ENCODE measurements at places on chromosomes 6 and 20.

- DNase-seq, result peak; percentile 61
Measured at GRCh38 chr6:156776840-156777576, at the start of gene ARID1B. ARID1B (plus strand) TSS chr6:156777378; CDS start chr6:156777681, 303 bp downstream.

GRCh38 chr20:32930701-32931100 is 72.0 kb downstream of the EFCAB8 start:
- DNase-seq, result no peak

DNA sequence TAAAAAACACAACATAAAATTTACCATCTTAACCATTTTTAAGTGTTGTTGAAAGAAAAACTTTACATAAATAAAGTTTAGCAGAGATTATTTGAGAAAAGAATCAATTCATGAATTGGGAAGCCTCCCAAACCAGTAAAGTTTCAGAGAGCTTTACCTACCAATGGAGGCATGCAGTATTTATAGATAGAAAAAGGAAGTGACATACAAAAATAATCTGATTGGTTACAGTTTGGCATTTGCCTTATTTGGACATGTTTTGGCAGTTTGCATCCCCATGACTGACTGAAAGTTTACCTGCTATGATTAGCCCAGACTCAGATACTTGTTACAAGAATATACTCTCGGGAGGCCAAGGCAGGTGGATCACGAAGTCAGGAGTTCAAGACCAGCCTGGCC is 3.7 kb upstream of the CMTR1 start:
- no peak for DNase-seq

DNA sequence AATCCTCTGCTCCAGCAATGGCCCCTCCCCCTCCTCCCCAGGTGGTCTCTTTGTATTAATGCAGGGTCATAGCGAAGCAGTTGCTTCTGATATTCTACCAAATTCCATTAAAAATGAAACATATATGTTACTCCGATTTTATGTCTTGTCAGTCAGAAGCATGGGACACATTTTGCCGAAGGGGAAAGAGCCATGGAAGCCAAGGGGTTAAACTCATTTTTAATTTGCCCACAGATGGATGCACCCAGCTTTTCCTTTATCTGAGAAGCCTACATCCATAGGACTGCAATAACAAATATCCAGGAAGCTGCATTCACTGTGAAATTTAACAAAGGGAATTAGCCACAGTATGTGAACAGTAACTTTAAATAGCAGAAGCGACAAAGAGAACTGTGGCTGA is 688.2 kb downstream of the QKI start:
- no peak for DNase-seq

DNA sequence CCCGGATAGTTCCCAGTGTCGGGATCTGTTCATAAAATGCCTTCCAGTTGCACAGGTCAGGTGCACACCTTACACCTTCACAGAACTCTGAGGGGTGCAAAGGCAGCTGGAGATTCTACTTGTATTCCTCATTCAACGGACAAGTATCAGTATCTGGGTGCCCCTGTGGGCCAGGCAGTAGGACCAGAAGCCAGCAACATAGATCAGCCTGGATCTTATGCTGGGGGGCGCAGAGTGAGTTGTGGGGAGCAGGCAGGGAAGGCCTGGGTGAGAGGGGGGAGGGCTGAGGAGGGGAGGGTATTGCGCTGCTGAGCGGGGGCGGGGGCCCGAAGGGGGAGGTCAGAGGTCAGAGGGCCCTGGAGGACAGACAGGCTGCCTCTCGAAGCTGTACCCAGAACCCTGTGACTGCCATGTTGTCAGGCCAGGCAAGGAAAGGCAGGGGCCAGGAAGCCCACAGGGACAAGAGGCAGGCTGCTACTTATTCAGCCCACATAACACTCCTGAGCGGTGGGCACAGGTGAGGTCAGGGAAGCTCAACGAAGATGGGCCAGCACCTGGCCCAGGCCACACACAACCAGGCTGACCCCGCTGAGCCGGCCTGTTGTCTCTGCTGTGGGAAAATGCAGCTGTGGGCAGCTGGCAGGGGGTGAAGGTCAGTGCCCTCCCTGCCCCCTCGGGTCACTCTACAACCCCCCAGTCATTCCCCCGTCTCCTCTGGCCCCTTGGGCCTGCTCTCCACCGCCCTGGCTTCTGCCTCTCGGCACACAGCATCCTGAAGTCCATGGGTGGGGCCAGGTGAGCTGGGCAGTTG is 1.1 kb downstream of the OPRL1 start:
- no peak for DNase-seq

DNA sequence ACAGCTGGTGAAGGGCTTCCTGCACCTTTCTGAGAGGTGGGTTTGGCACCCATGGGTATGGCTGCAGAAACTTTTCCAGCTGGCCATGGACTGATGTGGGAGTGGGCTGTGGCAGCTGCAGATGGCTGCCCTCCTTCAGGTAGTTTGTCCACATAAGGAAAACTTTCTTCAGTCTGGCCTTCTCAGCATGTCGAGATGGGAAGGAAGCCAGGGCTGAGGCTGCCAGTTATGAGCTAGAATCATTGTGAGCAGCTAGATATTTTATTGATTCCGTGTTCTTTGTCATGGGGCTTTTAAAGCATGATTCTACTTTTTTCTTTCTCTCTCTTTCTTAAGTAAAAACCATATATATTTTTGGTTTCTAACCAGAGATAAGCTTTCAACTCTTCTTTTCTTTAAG is 16.6 kb downstream of the NKX2-4 start:
- no peak for DNase-seq

DNA sequence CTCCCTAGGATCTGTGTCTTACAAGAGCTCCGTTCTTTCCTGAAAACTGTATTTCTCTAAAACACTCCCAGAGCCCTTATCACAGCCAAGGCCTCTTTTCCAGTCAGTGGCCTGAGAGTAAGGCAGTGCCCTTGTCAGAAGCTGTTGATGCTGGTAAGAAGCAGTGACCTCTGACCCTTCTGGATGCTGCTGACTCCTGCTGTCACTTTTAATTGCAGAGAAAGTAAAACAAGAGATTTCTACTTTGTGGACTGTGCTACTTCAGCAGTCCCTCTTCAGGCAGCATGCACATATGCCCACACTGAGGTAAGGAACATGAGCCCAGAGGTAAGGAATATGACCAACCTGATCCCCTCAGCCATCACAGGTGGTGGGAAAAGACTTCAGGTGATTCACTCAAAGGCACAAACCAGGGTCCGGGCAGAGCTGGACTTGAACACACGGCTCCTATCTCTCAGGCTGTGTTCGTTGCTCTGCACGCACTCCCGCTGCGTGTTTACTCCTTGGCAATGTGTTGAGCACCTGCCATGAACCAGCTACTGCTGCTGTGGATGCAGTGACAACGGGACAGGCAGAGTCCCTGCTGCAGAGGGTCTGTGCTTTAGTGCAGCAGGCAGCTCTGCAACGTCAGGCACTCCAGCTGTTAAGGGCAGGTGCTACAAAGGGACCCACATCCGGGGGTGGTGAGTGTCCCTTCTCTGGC is 201.9 kb upstream of the CST7 start:
- DNase-seq, result no peak

DNA sequence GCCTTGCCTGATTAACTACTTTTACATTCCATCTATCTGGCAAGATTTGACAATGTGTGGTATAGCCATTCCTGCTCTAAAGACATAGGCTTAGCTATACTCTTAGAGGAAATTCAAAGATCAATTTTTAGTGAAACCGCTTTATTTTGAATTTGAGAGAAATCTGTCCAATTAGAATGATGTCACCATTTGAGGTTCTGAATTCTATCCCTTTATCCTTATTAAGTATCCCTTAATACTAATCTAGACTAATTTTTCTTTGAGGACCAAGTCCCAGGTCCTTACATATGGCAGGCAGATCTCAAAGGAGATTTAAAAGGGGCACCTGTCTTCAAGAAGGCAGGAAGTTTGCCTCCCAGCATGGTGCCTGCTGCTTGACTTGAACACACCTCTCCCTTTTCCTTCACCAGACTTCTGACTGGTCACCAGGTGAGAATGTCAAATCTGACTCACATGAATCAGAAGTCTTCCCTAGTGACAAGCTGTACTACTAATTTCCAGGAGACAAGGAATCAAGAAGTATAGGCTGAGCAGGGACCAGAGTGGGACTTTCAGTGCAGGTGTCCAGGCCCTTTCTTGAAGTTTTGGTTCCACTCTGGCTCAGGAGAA is 15.0 kb upstream of the MRAP2 start:
- no peak for DNase-seq

DNA sequence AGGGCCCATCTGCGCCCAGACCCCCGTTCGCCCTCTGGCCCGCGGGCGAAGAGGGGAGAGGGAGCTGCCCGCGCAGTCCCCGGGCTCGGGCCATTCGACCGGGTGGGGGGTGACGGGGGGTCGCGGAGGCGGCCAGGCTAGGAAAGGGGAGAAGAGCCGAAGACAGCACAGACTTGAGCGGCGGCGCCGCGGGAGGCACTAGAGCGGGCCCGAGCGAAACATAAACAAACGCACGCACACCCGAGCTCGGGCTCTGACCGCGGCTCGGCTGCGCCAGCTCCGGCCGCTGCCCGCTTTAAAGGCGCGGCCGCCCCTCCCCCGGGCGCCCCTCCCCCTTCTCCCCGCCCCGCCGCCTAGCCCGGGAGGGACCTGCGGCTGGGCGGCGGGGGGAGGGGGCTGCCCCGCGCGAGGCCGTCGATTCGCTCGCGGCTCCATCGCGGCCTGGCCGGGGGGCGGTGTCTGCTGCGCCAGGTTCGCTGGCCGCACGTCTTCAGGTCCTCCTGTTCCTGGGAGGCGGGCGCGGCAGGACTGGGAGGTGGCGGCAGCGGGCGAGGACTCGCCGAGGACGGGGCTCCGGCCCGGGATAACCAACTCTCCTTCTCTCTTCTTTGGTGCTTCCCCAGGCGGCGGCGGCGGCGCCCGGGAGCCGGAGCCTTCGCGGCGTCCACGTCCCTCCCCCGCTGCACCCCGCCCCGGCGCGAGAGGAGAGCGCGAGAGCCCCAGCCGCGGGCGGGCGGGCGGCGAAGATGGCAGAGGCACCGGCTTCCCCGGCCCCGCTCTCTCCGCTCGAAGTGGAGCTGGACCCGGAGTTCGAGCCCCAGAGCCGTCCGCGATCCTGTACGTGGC is at the start of gene FOXO3:
FOXO3 (plus strand) TSS at position 455 of the 846 bp plus-strand sequence; CDS start at position 747, 292 bp downstream.
- peak; percentile 49 for DNase-seq

- no peak for DNase-seq
Measured at GRCh38 chr6:121499666-121500065, 64.2 kb downstream of the GJA1 start.

DNA sequence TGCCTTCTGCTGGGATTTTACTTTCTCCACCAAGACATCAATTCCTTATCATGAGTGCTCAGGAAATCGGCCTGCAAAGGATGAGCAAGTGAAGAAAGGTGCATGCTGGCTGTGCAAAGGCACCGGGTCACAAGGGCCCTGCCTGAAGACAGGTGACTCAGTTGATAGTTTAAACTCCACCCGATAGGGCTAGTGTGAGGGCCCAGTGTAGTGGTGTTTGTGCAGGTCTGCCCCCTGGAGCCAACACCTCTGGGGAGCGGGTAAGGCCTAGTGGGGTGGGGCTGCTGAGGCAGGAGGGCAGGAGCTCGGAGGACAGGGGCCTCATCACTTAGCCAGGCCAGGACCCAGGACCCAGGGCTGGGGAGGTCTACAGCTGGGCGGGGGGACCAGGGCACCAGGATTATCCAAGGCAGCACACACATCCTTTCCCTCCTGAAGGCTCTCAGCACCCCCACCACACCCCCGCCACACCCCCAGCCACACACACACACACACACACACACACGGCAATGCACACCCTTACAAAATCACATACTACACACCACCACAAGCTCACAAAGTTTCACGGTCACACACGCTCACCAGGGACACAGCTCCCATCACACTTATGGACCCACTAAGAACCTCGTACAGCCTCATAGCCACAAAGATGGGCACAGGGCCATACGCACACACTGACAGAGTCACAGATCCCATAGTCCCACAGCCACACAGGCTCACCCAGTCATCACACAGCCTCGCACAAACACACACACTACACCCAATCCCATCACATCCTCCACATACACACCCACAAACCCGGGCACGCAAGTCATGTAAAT is 75.4 kb downstream of the GRM4 start:
- no peak for DNase-seq

DNA sequence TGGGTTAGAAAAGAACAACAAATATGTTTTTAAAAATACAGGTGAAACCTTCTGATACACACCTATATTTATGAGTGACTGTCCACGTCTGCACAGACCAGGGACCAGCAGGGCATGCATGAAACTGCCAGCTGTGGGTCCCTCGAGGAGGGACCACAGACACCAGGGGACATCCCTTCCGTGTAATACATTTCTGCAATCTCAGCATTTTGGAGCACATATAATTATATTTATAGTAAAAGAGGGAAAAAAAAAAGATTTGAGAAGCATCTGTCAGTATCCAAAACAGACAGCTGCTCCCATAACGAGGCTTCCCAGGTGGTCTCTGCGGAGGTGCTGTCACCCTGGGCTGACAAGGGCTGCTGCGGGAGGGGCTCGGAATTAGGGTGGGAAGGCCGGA is 40.2 kb downstream of the PMEPA1 start:
- no peak for DNase-seq

DNA sequence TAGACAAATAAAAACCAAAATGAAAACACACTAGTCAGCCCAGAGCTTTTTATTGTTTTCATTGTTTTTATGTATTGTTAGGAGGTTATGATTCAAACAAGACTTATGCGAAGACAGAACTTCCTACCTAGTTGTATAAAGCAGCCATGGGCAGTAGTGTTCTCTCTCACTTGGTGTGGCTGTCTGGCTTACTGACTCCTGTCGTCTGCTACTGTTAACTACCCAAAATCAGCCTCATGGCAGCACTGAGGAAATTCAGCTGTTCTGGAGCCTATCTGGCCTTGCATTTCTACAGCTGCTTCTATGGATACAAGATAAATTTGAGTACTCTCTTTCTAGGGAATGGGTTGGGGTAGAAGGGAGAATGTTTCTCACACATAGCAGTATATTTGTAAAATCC is 20.4 kb downstream of the VTA1 start:
- no peak for DNase-seq

DNA sequence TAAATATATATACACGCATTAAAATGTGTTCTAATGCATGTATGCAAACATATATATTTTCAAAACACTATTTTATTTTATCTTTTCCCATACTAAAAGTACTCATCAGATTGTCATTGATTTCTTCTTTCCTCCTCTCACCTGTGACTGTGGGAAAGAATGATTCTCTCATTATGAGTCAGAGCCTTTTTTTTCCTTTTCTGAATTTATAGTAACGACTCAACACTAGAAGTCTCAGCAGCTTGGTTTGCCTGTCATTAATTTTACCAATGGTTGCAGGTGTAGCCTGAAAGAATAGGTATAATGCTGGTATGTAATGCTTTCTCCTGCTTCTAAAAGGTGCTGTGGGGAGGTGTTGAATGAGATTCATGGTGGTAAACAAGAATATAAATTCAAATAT is 328.7 kb downstream of the UTRN start:
- DNase-seq, result no peak

Data from activated naive CD4-positive, alpha-beta T cell (primary cell).